ENCODE measurements at places on chromosomes 6 and 20. TPM values are rescaled to one million over a fixed set of nuclear protein-coding genes. Genes with fewer than 3 reads are reported as not detected.

DNA sequence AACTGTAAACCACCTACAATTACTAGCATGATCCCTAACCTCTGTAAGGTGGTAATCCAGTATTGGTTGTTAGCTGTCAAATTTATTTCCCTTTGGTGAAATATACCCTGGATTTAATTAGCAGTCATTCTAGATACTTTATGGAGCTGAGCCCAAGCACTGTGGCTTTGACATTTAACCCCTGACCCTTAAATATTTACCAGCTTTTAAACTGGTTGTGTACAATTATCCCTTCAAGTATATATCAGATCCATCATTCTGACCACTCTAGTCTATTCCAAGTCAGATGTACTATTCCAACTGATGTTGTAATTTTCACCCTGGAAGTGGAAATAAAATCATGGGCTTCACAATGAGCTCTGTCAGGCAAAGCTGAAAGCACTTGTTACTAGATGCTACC lies 229.6 kb downstream of the FOXC1 start:
- H3K27me3 ChIP-seq = peaks cover 26% of the 10 kb centered on the region
- H3K4me1 ChIP-seq = no peaks in the 10 kb centered on the region
- no peaks in the 10 kb centered on the region for H3K36me3 ChIP-seq
- no peak for DNase-seq

DNA sequence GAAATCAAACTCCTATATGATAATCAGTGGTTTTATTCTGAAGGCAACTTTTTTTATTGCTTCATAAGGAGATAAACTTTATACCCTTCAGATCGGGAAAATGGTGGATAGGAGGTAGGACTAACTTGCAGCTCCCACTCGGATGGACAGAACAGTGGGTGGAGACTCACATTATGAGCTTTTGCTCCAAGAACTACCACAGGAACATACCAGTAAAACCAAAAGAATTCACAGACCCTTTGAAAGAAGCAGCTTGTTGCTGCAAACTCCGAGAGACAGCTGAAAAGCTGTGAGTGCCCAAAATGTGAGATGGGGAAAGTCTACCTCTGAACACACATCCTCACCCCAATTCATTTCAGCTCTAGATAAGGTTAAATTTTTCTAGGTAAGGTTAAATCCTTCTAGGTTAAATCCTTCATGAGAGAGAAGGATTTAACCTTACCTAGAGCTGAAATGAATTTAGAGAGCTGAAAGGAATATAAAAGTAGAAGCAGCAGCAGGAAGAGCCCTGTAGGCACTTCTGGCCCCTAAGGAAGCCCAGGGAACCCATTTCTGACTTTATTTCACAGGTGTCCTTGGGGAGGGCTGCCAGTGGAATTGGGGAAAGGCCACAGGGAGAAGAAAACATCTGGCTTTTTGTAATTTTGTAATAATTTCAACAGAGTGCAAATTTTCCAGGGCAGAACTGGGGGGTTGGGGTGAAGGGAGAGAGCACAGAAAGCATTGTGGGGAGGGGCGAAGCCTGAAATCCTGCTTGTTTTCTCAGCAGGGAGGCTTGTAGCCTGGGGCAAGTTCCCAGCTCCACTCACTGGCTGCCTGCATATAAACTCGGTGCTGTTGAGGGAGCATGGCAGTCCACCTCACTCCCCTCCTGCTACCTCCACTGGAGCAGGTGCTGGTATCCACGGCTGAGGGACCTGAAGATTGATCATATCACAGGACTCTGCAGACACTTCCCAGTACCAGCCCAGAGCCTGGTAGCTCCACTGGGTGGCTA lies 65.9 kb upstream of the HCRTR2 start:
- no peaks in the 10 kb centered on the region for H3K36me3 ChIP-seq
- DNase-seq = no peak
- H3K27ac ChIP-seq = no peak overlapping the region
- H3K27me3 ChIP-seq = no peaks in the 10 kb centered on the region

GRCh38 chr6:16769131-16769985 lies 8.1 kb upstream of the ATXN1 start:
- H3K4me1 ChIP-seq = peaks cover 18% of the 10 kb centered on the region
- H3K27ac ChIP-seq = no peak overlapping the region
- DNase-seq = peak; percentile 75
- no peaks in the 10 kb centered on the region for H3K27me3 ChIP-seq
- H3K36me3 ChIP-seq = no peaks in the 10 kb centered on the region
- no peak overlapping the region for H3K4me3 ChIP-seq

DNA sequence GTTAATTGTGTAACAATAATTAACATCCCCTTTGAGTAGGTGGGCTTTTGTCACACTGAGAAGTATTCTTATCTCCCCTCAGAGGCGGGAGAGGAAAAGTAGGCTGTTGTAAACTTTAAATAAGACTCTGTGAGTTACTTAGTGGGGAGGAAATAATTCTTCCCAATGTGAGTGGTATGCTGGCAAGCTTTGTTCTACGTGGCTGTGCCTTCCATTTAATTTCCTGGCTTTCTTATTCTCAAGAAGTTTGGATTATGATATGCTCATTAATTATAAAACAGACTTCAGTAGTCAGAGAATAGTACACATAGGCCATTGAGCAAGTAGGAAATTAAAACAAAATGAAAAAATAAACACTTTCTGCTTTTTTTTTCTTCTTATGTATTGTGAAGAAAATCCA lies 19.1 kb downstream of the ADGRB3 start:
- no peaks in the 10 kb centered on the region for H3K27me3 ChIP-seq
- peaks cover 31% of the 10 kb centered on the region for H3K4me1 ChIP-seq
- no peak for DNase-seq
- peak overlapping the region; percentile 19 for H3K4me3 ChIP-seq
- peak overlapping the region; percentile 88 for H3K27ac ChIP-seq

GRCh38 chr6:2843138-2843740 lies 1.6 kb upstream of the SERPINB1 start:
- DNase-seq = no peak
- no peaks in the 10 kb centered on the region for H3K27me3 ChIP-seq
- peaks cover 18% of the 10 kb centered on the region for H3K36me3 ChIP-seq
- H3K27ac ChIP-seq = no peak overlapping the region
- H3K4me3 ChIP-seq = no peak overlapping the region

- no peak overlapping the region for H3K4me3 ChIP-seq
- no peaks in the 10 kb centered on the region for H3K27me3 ChIP-seq
- H3K4me1 ChIP-seq = peaks cover 7% of the 10 kb centered on the region
- no peaks in the 10 kb centered on the region for H3K36me3 ChIP-seq
- DNase-seq = no peak
Measured at GRCh38 chr6:40377173-40377806, 209.9 kb downstream of the LRFN2 start.

DNA sequence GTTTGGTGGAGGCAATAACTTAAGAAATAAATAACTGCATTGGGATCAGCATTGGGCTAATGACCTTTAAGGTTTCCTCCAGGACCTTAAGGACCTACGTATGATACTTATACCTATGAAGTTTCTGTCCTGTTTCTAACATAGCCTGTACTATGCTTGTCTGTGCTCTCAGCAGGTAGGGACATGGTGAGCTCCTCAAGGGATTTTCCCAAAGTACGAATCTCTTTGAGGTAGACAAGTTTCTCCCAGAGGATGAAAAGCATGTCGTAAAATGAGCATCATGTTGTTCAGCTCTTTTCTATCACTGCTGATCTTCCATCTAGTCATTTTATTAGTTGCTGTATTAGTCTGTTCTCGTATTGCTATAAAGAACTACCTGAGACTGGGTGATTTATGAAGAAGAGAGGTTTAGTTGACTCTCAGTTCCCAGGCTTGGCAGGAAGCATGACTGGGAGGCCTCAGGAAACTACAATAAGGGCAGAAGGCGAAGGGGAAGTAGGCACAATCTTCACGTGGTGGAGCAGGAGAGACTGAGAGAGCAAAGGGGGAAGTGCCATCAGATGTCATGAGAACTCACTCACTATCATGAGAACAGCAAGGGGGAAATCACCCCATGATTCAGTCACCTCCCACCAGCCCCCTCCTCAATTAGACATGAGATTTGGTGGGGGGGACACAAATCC lies 77.8 kb upstream of the TGM3 start:
- H3K36me3 ChIP-seq = no peaks in the 10 kb centered on the region
- no peak for DNase-seq
- no peaks in the 10 kb centered on the region for H3K4me1 ChIP-seq
- H3K27ac ChIP-seq = no peak overlapping the region
- H3K27me3 ChIP-seq = no peaks in the 10 kb centered on the region
- no peak overlapping the region for H3K4me3 ChIP-seq

DNA sequence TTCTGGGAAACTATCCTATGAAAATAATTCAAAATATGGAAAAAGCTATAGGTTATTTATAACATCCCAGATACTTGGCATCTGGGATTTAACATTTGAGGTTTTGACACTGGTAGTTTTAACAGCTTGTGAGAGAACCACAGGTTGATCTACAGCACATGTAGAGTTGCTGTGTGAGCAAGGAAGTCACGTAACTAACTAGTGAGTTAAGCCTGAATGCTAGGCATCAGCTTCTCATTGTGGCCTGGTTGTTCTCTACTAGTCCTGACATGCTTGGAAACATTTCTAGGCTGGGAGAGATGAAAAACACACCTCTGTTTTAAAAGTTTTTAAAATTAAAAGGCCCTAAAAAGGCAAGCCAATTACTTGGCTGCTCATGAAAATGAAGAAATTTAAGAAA lies 28.2 kb downstream of the ESF1 start:
- DNase-seq = no peak
- H3K4me3 ChIP-seq = no peak overlapping the region
- peaks cover 65% of the 10 kb centered on the region for H3K36me3 ChIP-seq
- H3K27me3 ChIP-seq = no peaks in the 10 kb centered on the region

GRCh38 chr6:134047673-134048072 lies 4.8 kb downstream of the SLC2A12 start:
- no peaks in the 10 kb centered on the region for H3K36me3 ChIP-seq
- H3K4me1 ChIP-seq = peaks cover 4% of the 10 kb centered on the region

- no peaks in the 10 kb centered on the region for H3K4me1 ChIP-seq
- H3K36me3 ChIP-seq = no peaks in the 10 kb centered on the region
- no peak overlapping the region for H3K27ac ChIP-seq
- no peak for DNase-seq
Measured at GRCh38 chr20:10951216-10951615, 277.4 kb upstream of the JAG1 start.

- H3K36me3 ChIP-seq = peaks cover 68% of the 10 kb centered on the region
- H3K4me3 ChIP-seq = no peak overlapping the region
- no peaks in the 10 kb centered on the region for H3K4me1 ChIP-seq
- DNase-seq = no peak
- no peaks in the 10 kb centered on the region for H3K27me3 ChIP-seq
- H3K27ac ChIP-seq = no peak overlapping the region
Measured at GRCh38 chr20:35030136-35030535, 62.5 kb downstream of the TRPC4AP start.

DNA sequence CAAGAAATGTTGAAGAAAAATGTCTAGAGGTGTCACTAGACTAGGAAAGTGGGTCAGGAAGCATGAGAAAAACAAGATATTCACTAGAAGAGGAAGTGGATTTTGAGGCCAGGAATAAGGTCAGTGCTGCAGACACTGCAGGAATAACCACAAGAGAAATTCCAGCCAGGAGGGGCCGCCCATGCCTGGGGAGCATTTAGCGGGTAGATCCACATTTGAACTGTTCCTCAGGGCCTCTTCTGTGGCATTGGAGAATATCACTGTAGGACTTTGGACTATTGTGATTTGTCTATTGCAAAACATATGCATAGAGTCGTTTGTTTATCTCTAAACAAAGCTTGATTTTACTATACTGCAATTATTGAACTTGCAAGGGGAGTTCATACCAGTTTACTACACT lies 49.6 kb upstream of the CCDC28A start:
- peaks cover 11% of the 10 kb centered on the region for H3K27me3 ChIP-seq
- H3K36me3 ChIP-seq = no peaks in the 10 kb centered on the region
- no peak overlapping the region for H3K27ac ChIP-seq
- no peak overlapping the region for H3K4me3 ChIP-seq
- no peaks in the 10 kb centered on the region for H3K4me1 ChIP-seq
- DNase-seq = no peak

DNA sequence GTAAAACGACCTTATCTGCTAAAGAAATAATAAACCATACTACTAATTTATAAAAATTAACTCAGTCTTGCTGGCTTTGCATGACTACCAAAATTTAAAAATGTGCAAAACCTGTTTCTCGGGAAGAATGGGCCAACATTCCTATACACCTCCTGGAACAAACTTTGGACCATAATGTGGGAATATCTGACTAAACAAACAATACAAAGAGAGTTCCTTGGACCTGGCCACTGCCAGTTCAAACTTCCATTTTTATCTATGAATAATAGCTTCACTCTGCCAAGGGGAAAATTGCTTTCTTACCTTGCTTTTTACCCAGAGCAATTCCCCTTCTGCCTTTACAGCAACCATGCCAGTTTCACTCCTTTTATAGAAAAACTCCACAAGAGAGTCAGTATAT lies 38.7 kb upstream of the POU5F1 start:
- no peak overlapping the region for H3K27ac ChIP-seq
- H3K27me3 ChIP-seq = peaks cover 14% of the 10 kb centered on the region
- H3K36me3 ChIP-seq = no peaks in the 10 kb centered on the region
- H3K4me3 ChIP-seq = no peak overlapping the region
- DNase-seq = no peak

- H3K27me3 ChIP-seq = no peaks in the 10 kb centered on the region
- no peak overlapping the region for H3K4me3 ChIP-seq
- no peaks in the 10 kb centered on the region for H3K36me3 ChIP-seq
- no peaks in the 10 kb centered on the region for H3K4me1 ChIP-seq
Measured at GRCh38 chr6:158422629-158423238, 110.5 kb downstream of the TULP4 start.

DNA sequence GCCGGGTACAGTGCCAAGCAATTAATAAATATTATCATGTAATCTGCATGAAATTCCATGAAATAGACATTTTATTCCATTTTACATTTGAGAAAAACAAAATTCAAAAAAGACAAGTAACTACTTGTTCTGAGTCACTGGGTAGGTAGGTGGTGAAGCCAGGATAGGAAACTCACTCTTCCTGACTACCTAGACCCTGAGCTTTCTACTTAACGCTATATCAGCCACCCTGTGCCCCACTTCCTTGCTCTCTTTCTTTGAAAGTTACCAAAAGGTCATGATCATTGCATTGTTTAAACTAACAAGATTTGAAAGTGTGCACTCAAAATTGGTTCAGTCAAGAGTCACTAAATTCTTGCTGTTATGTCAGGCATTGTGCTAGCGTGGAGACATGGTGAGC lies 235.7 kb downstream of the CD83 start:
- H3K36me3 ChIP-seq = no peaks in the 10 kb centered on the region
- no peak for DNase-seq
- no peak overlapping the region for H3K4me3 ChIP-seq
- H3K4me1 ChIP-seq = no peaks in the 10 kb centered on the region
- H3K27me3 ChIP-seq = 0 out of 3 replicates have a peak, but pooled peaks cover under 1% of the 10 kb centered on the region
- no peak overlapping the region for H3K27ac ChIP-seq

DNA sequence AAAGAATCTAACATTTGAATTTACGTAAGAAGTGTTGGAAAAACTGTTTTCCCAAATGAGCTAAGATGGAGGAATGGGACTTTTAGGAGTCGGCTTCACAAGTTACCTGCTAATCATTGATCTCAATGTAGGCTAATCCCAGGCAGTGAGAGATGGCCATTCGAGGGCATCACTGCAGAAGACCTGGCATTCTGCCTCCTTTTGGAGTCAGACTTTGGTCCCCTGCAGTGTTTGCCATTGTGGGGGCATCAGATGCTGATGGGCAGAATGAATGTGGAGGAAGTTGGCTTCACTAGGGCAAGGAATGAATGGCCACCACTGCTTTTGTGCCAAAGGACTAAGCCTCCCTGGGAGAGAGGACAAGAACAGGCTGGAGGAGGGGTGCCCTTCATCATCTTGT lies 55.7 kb upstream of the NKX2-2 start:
- H3K4me1 ChIP-seq = no peaks in the 10 kb centered on the region
- H3K27ac ChIP-seq = no peak overlapping the region
- peaks cover 3% of the 10 kb centered on the region for H3K27me3 ChIP-seq
- no peak overlapping the region for H3K4me3 ChIP-seq
- no peaks in the 10 kb centered on the region for H3K36me3 ChIP-seq

SLC22A7 gene
- total RNA-seq = not detected

CLVS2 gene
- 0.13 TPM for total RNA-seq

VSTM2L gene
- not detected for total RNA-seq

MAVS gene
- total RNA-seq = 22.0 TPM

Data from K562 (cell line).